ENCODE measurements at places on chromosomes 3 and 15.

GRCh38 chr3:14266361-14266760, 87.7 kb downstream of the LSM3 start:
- no peak for DNase-seq

DNA sequence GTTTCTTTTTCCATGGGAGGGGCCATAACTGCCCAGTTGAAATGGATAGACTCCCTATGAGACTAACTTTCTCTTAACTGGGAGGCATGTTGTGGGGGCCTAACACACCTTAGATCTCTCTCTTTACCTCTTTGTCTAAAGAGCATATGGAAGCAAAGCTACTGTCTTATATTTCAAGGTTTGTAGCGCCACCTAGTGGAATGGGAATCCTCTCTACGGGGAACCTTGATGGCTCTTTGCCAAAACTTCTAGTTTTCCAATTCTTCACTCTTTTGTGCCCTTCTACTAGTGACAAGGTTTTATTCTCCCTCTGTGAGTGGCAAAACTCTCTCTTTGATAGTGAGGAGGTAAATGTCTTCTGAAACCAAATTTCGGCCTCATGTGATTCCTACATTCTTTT, 1030.4 kb upstream of the CADM2 start:
- no peak for DNase-seq

GRCh38 chr15:101852356-101852755, 40.4 kb downstream of the OR4F15 start:
- DNase-seq: no peak

- DNase-seq: no peak
Measured at GRCh38 chr15:89851673-89852341, 37.2 kb upstream of the ANPEP start.

DNA sequence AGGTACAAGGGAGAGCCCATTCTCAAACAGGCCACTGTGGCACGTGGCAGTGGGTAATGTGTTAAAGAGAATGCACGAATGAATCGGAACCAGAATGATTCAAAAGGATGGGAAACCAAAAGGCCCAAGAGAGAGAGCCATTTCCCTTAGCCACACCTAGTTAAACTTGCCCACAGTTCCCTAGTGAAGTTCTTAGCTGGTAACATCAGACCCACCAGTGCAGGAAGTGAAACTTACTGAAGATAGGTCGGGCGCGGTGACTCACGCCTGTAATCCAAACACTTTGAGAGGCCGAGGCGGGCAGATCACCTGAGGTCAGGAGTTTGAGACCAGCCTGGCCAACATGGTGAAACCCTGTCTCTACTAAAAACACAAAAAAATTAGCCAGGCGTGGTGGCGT, 97.1 kb downstream of the MEX3B start:
- no peak for DNase-seq

DNA sequence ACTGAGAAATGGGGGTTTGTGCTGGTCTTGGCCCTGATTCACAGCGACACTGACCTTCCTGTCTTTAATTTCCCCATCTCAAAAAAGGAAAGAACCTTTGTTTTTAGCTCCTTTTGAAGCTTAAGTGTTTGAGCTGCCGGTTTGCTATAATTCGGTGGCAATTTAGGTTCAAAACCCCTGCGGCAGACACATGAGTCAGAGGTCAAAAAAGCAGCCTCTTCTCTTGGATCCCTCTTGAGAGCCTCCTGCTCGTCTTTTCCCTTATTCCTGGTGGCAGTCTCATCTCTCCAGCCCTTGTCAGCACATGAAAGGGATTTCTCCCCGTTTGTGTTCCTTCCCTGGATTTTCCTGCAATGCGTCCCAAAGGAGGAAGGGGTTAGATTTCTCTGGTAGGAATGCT, 64.5 kb downstream of the GRIP2 start:
- no peak for DNase-seq

- DNase-seq: no peak
Measured at GRCh38 chr3:40780291-40780924, 255.6 kb downstream of the ZNF621 start.

- DNase-seq: peak; percentile 44
Measured at GRCh38 chr3:126083511-126083912, 412 bp downstream of the SLC41A3 start.

DNA sequence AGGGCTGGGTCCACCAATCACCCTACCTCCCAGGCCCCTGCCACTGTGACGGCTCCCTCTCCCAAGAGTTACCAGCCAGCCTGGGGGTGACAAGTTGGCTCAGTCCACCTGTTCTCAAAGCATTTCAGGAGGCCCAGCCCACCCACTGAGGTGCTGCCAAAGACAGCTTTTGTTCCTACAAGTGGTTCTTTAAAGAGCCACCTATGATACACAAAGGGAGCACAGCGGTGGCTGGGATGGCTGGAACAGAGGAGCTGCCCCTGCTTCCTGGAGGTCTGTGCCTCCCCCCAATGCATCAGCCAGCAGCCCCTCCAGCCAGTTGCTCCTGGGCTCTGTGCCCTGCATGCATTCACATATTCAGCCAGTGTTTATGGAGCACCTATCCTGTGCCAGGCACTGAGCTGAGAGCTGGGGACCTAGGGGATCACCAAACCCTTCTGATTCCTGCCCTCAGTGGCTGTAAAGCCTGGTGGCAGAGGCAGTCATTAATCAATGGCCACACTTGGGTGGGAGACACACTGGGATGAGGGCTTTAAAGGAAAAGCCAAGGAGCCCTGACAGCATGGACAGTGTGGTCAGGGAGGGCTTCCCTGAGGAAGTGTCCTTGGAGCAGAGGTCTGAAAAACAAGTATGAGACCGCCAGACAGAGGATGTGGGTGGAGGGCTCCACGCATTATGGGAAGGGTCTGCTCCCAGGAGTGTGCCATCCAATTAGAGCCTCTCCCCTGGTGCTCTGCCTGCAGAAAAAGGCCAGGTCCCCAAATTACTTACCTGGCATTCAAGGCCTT, 107.1 kb upstream of the LINGO1 start:
- peak; percentile 33 for DNase-seq

DNA sequence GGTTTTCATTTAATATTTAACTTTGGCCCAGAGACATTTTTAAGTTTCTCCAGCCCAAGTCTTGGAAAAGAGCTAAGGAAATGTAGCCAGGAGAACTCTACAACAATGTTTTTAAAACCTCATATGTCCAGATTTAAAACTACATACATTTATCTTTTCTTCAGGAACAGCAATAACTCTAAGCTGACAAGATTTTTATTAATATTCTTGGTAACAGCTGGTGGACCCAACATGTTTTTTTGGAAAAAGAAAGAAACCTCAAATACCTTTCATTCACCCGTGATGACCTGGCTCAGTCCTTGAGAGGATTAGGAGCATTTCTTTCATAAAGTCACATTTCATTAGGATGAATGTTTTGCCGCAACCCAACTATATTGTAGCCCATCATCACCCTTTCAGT, 50.4 kb upstream of the CMSS1 start:
- no peak for DNase-seq

DNA sequence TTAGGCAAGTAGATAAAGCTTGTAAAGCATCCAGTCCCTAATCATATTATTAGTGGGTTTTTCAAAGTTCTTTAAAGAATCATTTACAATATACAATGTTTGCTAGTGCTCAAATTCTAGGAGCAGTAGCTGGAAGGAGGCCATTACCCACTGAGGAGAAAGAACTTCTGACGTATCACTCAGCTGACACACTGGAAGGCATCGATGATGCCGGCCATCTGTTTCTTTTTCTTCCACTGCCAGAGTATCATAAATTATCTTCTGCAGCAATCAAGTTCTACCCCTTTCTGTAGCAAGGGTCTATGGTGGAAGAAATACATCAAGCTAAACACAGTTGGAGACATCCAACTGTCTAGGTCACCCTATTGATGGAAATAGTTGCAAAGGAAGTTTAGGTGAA, 243.2 kb upstream of the LRRN1 start:
- no peak for DNase-seq

DNA sequence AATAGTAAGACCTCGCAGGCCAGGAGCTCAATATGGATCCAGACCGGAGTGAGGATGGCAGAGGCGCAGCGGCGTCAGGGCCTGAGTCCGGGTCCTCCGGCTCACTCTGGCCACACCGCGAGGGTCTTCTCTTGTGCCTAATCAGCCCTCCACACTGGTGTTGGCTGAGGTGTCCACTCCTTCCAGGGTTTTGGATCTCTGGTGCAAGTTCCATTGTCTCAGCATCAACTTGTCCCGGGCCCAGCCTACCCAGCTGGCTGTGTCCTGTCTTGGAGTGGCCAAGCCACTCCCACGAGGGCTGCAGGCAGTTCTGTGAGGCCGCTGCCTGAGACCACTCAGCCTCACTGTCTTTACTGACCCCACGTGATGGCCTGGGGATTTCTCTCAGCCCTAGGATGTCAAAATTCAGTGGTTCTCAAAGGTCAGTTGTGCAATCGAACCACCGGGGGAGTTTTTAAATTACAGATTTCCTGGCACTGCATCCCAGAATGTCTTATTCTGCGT, 12.6 kb upstream of the GOLGA6L7 start:
- no peak for DNase-seq

GRCh38 chr3:182490596-182491491, 302.5 kb upstream of the ATP11B start:
- peak; percentile 97 for DNase-seq

DNA sequence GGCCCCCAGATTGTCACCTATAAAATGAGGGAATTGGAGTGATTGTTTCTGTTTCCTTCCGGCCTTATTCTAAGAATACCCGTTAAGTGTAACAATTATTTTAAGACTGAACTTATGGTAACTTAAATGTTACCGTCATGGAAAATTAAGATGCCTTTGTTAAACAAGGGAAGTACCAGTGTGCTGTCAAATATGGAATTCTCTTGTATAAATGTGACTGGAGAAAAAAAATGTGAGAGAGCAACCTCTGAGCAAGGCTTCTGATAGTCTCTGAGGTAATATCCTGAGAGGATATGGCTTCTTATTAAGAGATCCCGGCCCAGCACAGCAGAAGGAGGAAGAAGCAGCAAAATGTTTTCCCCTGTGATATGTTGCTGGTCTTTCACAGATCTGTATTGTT, 480.7 kb upstream of the ADAMTS9 start:
- DNase-seq: no peak

- no peak for DNase-seq
Measured at GRCh38 chr3:168077091-168077490, 18.6 kb downstream of the GOLIM4 start.

Measured in DMS79 treated with DMSO at 0.1 percent for 48 hours (cell line).